NCI-H187 treated with DMSO at 0.1 percent for 48 hours (cell line): ENCODE measurements at places on chromosomes 2 and 18.

GRCh38 chr2:88011011-88011410, 5.3 kb downstream of the RNU2-63P start:
- no peak for DNase-seq

DNA sequence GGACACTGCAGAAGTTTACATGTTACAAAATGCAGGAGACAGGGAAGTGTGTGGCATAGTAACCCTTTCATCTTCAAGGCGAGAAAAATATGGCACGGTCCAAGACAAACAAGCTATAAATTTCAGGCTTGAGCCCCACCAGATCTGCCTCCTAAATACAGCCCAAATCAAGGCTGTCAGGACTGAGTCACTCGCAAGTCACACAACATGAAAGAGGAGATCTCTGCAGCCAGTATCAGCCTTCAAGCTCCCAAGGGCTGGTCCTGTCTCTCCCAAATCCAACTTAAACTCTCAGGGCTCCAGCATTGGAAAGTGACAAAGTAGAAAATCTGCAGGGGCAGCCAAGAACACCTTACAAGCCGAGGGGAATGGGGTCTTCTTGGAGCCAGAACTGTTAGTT, 106.3 kb upstream of the GATA6 start:
- DNase-seq = no peak

DNA sequence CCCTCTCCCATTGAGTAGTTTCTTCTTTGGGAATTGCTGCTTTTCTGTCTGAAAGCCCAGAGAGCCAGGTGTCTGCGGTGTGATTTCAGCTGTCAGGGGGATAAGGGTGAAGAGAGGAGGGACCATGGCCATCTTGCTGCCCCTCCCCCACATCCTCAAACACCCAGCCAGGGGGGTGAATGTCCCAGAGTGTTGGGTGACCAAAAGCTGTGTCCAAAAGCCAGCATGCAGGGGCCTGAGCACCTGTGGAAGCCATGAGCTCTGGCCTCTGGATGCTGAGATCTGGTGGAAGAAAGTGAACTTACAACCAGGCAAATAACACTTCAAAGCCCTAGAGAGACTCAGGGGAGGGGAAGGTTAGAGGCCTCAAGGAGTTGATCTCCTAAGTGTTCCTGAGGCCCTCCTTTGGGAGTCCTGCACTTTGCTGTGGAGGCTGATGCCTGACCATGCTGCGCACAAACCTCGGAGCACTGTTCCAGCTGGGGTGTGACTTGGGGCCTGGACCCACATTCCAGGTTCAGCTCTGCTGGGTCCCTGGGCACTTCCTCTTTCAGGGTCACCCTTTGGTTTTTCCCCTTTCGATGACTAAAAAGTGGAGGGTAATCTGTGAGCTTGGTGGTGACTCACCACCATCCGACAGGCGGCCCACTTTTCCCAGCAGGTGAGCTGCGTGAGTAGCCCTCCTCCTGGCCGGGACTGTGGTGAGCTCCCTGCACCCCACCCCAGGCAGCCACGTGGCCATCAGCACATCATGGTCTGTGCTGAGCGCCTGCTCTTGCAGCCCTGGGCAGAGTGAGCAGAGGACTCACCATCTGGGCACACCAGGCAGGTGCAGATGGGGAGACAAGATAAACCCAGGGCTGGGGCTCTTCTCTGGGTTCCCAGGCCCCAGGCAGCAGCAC, 66.8 kb upstream of the FOSL2 start:
- no peak for DNase-seq

DNA sequence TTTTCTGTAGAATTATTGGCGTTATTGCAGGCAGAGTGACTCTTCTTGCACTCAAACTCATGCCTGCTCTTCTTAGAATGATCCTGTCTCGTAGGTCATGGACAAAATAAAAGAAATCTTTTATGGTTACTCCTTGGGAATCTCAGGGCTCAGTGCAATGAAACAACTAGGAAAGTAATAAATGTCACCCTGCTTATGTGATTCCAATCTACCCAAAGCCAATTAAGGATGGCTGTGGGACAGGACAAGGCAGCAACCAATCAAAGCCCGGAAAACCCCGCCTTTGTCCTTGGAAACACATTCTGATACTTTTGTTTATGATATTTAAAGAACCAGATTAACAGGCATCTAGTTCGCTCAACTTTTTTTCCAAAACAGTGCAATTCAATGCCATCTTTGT, 53.0 kb downstream of the GRB14 start:
- DNase-seq = no peak

DNA sequence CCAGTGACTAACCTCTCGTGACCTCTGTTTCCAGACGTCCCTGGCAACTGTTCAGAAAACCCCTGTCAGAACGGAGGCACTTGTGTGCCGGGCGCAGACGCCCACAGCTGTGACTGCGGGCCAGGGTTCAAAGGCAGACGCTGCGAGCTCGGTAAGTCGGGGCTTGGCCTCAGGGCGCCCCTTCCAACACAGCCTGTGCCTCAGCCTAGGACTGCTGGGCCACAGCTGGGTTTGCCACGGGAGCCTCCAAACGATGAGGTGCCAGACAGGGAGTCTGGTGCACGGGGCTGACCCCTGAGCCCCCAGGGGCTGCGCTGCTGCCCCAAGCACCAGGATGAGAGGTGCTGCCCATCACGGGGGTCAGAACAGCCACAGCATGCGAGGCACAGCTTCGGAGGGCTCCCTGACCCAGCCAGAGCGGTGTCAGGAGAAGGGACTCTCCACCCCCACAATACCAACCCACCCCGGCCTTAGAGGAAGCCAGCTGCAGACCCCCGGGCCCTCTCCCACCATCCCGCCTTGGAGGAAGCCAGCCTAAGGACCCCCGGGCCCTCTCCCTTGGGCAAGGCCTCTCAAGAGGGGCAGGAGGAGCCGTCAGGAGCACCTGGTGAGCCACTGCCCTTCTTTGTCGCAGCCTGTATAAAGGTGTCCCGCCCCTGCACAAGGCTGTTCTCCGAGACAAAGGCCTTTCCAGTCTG, 20.3 kb downstream of the MTERF4 start:
- DNase-seq = no peak

GRCh38 chr2:108614659-108615058, 80.4 kb downstream of the LIMS1 start:
- no peak for DNase-seq

- DNase-seq = no peak
Observed at GRCh38 chr2:130370490-130370889, 14.6 kb downstream of the PTPN18 start.

- no peak for DNase-seq
Observed at GRCh38 chr2:184498936-184499335, 99.4 kb upstream of the ZNF804A start.

DNA sequence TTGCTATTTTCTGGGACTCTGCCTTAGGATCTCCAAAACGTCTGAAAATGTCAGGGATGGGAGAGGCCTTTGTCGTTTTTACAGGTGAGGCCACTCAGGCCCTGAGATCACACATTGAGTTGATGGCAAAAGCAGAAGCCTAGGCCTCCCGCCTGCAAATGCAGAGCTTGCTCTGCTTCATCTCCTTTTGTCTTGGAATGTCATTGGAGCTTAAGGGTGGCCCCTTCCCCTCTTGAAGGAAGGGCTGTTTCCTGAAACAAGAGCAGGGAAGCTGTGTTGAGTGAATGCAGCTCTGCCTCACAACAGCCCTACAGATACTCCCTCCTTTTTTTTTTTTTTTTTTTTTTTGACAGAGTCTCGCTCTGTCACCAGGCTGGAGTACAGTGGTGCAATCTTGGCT, 123.5 kb downstream of the GLI2 start:
- no peak for DNase-seq

DNA sequence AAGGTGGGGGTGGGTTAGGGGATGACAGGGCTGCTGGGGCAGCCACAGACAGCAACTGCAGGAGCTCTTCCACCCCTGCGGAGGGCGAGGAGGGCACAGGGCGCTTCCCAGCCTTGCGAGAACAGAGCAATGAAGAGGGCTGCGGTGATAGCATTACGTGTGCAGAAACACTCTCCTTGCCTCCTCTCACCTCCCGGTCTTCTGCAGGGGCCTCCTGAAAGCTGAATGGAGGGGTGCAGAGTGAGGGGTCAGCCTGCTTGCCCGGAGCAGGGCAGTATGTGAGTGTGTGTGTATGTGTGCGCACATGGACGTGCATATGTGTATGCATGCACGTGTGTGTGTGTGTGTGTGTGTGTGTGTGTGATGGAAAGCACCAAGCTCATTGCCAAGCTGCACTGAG, 29.5 kb upstream of the IL1R2 start:
- no peak for DNase-seq

GRCh38 chr2:44559108-44559507, 197.4 kb downstream of the CAMKMT start:
- no peak for DNase-seq

DNA sequence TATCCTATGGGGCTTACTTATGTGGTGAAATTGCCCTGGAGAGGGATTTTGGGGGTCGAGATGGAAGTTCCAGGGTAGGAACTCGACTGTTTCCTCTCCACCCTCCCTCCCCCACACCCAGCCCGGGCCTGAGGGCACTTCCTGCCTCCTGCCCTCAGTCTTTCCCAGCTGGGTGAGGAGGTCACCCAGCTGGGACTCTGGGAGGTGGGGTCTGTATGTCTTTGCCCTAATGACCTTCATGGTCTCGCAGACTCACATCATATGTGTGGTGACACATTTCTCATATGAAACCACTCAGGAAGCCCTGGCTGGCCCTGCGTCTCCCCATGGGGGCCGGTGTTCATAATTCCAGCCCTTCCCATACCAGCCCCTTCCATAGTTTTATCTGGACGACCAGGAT, 12.4 kb downstream of the ATOH8 start:
- DNase-seq = no peak

- no peak for DNase-seq
Observed at GRCh38 chr2:611519-611918, 65.7 kb downstream of the TMEM18 start.

DNA sequence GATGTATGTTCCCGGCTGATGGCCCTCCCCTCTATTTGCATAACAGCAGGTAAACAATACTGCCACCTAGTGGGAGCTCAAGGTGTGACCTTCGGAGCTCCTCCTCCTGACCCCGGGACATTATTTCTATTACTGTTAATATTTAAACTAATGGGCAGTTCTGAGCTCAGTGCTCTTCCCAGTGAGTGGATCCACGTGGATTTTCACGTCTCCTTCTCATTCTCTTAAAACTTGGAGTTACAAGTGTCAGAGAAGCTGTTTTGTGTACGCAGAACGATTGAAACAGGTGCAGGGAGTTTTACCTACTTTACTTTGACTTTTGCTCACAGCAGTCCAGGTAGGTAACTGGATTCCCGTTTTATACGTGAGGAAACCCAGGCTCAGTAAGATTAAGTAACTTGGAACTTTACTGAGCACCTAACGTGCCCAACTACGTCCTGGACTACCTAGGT, 127.3 kb downstream of the PRKCE start:
- no peak for DNase-seq

DNA sequence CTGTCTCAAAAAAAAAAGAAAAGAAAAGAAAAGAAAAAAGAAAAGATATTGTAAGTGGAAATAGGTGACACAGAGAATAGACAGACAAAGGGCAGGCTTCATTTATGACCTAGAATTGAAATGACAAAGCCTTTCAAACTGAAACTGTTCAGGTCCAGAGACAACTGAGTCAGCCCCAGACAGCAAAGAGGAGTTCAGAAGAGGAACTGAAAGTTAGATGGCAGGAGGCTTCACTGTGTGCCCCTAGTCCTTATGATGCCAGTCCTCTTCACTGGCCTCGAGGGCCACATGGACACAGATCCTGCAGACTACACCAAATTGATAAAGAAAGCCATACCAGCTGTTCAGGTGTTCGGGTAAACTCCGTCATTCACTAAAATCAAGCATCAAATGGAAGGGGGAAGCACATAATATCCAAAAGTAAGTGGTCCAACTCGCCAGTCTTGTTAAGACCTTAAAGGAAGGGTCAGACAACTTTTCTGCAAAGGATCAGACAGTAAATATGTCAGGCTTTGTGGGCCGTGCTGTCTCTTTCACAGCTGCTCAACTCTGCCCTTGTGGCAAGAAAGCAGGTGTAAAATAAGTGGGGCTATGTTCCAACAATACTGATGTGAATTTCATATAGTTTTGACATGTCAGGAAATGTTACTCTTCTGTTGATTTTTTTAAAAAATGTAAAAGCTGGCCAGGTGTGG, 231.9 kb upstream of the MGAT5 start:
- DNase-seq = no peak

DNA sequence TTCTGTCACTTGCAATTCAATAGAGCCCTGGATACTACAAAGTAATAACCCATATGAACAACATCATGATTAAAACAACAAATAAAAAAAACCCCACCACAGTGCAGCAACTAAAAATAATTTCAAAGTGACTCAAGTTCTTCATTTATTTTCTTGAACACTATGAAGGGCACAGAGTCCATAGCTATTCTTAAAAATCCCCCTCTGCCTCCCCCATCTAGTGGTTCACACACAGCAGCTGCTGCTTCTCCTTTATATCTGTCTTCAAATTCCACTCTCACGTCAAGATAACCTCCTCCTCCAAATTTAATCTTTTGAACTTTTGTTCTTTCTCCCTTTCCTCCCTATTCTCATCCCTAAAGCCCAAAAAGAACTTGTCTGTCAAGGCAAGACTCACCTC, 591.3 kb downstream of the ZEB2 start:
- DNase-seq = no peak

DNA sequence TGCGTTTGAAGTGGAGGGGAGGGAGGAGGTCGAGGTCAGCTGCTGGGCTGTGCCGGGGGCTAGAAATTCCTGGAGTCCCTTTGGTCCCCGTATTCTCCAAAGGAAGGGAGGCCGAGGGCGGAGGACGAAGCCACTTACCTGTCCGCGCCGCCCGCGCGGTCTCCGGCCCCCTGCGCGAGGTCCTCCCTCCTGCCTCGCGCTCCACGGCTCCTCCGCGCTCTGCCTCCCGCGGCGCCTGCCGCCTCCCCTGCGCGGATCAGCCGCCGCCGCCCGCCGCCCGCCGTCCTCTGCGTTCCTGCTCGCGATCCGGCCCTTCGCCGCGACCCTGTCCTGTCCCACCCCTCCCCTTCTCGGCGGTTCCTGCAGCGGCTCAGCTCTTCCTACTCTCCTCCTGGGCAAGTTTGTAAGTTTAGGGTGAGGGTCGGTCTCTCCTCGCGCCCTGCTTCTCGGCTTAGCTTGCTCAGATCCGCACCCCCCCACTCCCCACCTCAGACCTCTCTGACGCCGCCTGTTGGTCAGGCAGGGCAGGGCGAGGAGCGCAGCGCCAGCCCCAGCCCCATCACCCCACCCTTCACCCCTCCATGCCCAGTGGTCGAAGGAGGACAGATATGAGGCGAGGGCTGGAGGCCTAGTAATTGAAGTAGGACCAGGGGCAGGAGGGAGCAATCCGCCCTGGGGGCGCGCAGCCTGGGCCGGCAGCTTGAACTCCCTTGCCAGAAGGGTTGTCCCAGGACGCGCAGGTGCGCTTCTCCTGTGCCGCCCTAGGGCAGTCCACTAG, 9.7 kb upstream of the SKOR2 start:
- DNase-seq = no peak

DNA sequence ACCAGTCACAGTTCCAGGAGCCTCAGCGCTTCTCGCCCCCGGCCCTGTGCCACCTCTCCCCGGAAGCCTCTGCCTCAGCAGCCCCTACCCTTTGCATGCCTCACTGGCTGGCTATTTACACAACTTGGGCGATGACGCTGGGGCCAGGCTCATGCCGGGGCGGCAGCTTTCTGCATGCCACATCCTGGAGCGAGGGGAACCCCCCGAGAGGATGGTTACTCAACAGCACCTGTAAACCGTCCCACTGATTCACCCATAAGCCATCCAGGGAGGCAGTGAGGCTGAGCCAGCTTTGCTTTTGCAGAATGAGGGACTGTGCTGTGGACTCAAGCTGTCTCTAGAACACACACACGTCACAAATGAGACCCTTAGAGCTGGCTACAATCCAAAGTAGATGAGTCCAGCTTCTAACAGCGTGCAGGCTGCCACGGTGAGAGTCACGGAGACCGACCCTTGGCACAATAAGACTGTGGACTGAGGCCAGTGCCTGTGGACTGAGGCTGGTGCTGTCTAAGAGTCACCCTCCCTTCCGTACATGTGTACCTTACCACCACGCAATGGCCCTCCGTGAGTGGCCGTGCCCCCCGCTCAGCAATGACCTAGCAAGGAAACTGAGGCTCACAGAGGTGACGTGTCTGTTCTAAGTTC, 45.6 kb upstream of the ODC1 start:
- no peak for DNase-seq
